ENCODE measurements at places on chromosomes 7 and 10. TPM values are rescaled to one million over a fixed set of nuclear protein-coding genes. Genes with fewer than 3 reads are reported as not detected.
A peak's percentile ranks its signal among the peaks of the same experiment; 100 is the strongest.

- DNase-seq = no peak
Measured at GRCh38 chr10:125153703-125154490, 6.5 kb downstream of the CTBP2 start.

DNA sequence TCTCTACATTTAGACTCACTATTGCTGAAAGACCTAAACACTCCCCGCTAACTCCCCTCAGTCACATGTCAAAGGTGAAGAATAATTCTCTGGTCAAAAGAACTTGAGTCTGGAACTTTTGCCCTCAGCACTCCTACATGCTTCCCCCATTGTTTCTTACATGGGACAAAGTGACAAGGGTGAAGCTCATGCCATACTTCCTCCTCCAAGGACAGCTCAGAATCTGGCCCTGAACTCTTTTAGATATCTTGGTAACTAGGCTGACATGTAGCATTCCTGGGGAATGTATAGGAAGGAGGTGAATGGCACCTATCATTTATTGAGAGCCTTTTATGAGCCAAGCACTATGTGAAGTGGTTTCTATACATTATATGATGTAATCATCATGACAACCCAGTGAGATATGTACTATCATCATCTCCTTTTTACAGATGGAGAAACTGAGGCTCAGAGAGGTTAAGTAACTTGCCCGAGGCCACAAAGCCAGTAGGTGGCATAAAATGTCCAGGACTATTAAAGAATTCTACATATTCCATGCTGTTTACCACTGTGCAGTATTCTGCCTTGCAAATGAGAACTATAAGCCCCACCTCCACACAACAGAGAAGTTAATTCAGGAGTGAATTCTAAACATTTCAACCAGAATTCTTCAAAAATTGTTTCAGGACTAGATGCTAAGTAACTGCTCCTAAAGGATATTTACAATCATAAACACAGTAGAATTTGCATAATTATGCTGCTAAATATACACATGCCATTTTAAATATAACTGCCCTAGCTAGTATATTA, 246.6 kb downstream of the ARHGAP21 start:
- DNase-seq = no peak

DNA sequence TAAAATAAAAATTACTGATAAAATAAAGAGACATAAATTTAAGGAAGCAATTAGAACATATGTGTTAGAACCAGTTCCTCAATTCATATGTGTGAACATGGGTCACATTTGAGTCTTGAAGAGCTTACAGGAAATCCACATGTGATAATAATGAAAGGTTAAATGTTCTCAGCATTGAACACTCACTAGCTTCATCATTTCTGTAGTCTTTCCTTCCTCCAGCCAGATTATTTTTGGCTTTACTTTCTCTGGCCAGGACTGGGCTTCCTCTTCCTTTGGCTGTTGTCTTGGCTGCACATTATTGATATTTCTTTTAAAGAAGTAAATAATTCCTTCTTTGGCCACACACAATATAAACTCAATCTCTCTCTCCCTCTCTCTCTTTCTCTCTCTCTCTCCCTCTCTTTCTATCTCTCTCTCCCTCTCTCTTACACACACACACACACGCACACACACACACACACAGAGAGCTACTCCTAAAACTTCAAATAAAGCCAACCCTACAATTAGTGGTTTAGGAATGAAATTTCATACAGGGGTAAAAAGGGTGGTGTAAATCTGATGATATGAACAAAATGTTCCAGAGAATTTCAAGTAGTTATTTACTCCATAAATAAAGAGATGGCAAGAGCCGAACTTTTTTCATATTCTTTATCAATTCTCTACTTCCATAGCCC, 171.2 kb downstream of the REEP3 start:
- DNase-seq = peak; percentile 66

NKX1-2 gene
- not detected for polyA plus RNA-seq

- DNase-seq = no peak
Measured at GRCh38 chr7:70596598-70596913, 535.4 kb upstream of the GALNT17 start.

TBC1D12 gene
- 5.4 TPM for polyA plus RNA-seq

ATAD1 gene
- polyA plus RNA-seq = 7.4 TPM

GRCh38 chr10:61397175-61397986, 55.8 kb downstream of the TMEM26 start:
- DNase-seq = no peak

DNA sequence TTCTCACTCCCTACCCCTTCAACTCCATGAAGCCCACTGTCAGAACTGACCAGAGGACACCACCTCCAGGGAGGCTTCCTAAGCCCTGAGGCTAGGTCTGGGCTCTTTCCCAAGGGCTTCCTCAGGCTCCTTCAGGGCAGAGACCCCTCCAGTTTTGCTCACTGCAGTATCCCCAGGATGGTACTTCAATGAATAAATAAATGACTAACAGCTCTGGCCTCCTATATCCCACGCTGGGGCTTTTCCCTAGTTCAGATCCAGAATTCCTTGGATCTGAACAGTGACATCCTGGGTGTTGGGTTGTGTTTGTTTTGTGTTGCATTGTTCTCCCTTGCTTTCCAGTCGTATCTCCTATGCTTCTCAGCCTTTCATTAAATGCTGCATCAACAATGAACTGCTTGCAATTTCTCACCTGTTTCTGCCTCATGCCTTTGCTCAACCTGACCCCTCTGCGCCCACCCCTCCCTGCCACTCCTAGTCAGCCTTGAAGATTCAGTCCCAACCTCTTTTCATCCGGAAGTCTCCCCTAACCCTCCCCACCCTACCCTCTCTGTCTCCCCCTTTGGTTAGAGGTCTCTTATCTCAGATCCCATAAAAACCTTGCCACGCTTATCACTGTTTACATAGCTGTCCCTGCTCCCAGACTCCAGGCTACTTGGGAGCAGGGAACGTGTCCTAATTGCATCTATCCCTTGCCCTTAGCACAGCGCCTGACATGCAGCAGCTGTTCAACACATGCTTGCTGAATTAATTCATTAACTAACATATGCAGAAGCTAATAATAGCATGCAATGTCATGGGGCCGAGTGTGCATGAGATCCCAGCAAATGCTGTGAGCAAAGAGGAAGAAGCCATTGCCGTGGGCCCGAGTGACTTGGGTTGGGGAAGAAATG, 41.7 kb downstream of the PPP1R3C start:
- DNase-seq = peak; percentile 94

GRCh38 chr7:91556956-91557650, 292.9 kb downstream of the FZD1 start:
- no peak for DNase-seq

DNA sequence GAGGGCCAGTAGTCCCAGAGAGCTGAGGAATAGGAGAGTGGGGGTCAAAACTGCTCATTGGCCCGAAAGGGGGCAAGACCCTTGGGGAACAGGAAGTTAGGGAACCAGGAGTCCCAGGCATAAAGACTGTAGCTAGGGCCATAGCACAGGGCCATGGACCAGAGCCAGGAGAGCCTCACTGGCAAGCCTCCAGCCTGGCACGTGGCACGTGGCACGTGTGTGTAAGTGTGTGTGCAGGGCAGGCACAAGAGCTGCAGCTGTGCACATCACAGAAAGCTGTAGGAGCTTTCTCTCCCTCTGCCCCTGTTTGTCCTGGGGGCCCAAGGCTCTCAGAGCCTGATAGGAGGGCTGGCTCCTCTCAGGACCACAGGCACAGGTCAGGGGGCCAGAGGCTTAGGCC, 47.8 kb upstream of the SLF2 start:
- DNase-seq = peak; percentile 37

DNA sequence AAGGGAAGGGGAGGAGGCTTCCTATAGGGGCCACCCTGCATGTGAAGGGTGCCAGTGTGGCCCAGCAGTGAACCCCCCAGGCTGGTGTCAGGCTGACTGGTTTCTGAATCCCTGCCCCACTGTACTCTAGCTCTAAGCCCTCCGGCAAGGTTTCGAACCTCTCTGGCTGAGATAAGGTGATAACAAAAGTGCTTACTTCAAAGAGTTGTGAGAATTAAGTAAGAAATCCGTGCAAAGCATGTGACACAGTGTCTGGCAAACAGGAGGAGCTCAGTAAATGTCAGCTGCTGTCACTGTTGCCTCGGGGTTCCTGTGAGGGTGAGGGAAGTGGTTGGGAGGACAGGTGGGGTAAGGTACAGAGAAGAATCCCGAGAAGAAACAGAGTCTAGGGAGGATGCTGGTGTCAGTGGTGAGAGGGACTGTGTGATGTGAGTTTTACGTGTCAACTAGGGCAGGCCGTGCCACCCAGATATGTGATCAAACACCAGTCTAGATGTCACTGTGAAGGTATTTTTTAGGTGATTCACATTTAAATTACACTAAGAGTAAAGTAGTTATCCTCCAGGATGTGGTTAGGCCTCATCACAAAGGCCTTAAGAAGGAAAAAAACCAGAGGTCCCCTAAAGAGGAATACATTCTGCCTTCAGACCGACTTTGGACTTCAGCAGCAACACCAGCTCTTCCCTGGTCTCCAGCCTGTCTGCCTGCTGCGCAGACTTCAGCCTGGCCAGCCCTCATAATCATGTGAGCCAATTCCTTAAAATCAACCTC, 64.4 kb downstream of the BPGM start:
- DNase-seq = peak; percentile 60

DNA sequence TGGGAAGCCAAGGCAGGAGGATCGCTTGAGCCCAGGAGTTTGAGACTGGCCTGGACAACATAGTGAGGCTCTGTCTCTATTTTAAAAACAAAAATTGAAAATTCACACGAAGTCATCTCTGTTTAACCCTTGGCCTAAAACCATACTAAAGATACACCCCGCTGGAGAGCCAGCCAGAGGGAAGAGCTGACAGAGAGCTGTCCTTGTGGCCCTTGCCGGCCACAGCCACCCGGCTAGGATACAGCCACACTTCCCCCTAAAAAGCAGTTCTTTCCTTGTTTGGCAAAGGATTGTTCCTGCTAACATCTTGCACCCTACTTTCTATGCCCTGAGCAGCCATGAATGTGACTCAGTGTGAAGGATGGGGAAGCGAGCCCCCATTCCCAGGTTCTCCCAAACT, 49.6 kb downstream of the SH3PXD2A start:
- no peak for DNase-seq

GRCh38 chr7:13563680-13564079, 425.8 kb downstream of the ETV1 start:
- DNase-seq = no peak

DNA sequence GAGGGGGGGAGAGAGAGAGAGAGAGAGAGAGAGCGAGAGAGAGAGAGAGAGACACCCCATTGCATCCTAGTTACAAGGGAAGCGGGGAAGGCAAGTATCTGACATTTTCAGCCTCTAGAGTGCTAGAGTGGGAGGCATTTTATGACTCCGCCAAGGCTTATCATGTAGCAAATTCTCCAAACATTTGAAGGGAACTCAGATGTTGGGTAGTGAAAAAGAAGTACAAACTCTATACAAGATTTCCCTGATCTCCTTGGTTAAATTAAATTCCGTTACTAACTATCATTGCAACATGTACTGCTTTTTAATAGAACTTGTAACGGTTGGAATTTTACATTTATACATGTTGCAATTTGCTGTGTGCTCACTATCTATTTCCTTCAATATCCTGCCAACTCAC, 83.4 kb upstream of the FAM3C start:
- no peak for DNase-seq

- peak; percentile 44 for DNase-seq
Measured at GRCh38 chr10:60236869-60237524, 152.7 kb downstream of the ANK3 start.

- peak; percentile 21 for DNase-seq
Measured at GRCh38 chr10:125010362-125010761, 68.4 kb downstream of the ZRANB1 start.

GRCh38 chr7:3673524-3673923, 372.5 kb downstream of the SDK1 start:
- peak; percentile 59 for DNase-seq

- no peak for DNase-seq
Measured at GRCh38 chr7:45087301-45088145, 1.2 kb downstream of the NACAD start.

KCP gene
- polyA plus RNA-seq = 1.6 TPM

DNA sequence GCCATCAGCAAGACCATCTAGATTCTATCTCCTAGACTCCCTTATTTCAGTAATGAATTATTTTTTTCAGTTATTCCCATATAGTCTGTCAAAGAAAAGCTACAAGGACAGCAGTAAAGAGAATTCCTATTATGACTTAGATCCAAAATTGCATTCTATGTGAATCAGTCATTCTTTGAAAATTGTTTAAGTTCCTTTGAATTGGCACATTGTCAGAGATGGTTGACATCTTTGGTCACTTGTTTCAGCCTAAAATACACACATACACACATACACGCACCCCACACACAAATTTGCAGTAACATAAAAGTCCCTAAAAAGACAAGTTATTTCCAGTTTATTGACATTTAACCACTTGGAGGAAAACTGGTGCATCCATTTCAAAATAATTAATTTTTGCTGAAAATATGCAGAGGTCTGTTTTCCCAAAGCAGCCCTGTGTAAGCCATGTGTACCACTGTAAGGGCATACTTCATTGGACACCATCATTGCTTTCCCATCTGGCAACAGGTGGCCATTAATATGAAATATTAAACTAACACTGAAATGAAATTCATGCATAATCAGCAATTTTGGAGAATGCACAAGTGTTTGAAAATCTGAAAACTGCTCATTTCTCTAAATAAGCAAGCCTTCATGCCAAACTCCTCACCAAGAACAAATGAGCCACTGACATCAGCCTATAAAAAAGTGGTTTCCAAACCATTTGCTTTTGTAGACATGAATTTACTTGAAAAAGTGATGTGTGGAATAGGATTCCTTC, 121.7 kb upstream of the COL1A2 start:
- no peak for DNase-seq

- DNase-seq = no peak
Measured at GRCh38 chr7:63012633-63013183, 985.9 kb upstream of the ZNF722 start.

CCL26 gene
- polyA plus RNA-seq = not detected

- DNase-seq = no peak
Measured at GRCh38 chr7:96023387-96023786, 251.0 kb downstream of the DYNC1I1 start.

ANLN gene
- 3.5 TPM for polyA plus RNA-seq

- peak; percentile 34 for DNase-seq
Measured at GRCh38 chr7:66267249-66267648, 62.1 kb downstream of the TPST1 start.

DNA sequence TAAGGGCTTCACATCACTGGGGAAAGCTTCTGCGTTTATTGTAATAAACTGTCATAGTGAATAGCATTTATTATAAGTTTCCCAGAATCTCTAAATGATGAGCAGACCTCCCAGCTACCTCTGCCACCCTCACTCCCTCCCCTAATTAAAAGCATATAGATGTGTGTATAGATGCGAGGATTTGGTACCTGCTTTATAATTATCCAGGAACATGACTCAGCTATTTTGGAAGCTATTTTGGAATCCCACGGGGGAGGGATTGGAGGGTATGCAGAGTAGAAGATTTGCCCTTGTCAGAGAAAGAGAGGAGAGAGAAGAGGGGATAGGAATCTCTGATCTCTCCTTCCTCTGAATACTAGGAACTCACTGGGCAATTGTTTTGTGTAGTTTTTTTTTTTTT, 455.3 kb downstream of the ADRA2A start:
- no peak for DNase-seq

DNA sequence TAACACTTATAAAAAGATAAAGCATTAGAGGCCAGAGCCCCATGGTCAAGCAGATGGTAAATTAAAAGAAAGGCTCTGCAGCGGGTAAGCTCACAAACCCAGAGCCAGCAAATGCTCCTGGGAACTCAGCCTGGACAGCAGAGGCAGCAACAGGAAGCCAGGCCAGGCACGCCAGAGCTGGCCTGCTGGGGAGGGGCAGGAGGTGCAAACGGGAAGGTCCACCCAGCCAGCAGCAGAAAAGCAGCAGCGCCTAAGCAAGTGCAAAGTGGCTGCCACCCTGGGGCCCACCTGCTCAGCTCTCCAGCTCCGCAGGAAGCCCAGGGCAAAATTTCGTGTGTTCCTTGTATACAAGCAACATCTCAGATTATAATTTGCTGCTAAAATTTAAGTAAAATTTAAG, 82.7 kb upstream of the GPR22 start:
- peak; percentile 66 for DNase-seq

GRCh38 chr7:157723205-157723604, 386.4 kb downstream of the DNAJB6 start:
- no peak for DNase-seq

All from stomach (tissue), 19 donors.